ENCODE measurements at places on chromosomes 7 and 10.

- no peak for DNase-seq
These were observed 3.6 kb upstream of the ALOX5 start for GRCh38 chr10:45370202-45370955.

DNA sequence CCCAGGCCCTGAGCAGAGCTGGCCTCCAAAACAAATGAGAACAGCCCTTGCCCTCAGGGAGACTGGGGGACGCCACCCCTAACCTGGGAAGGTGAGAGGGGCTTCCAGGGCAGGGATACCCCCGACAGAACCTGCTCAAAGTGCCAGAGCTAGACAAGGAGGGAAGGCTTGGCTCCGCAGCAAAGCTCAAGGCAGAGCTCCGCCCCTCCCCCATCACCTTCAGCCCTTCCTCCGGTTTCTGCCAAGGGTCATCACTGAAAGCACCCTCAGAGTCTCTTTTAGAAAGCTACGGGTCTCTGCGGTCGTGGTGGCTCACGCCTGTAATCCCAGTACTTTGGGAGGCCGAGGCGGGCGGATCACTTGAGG is 73.4 kb upstream of the CUX1 start:
- no peak for DNase-seq

GRCh38 chr7:112596260-112596659 is 115.5 kb downstream of the LSMEM1 start:
- no peak for DNase-seq

- no peak for DNase-seq
These were observed 50.0 kb downstream of the TRUB1 start for GRCh38 chr10:114987995-114988394.

- DNase-seq = no peak
These were observed 115.9 kb downstream of the MICU1 start for GRCh38 chr10:72509941-72510340.

GRCh38 chr10:84944187-84944586 is 615.8 kb downstream of the CCSER2 start:
- DNase-seq = no peak

GRCh38 chr7:92773808-92774207 is 62.6 kb downstream of the CDK6 start:
- no peak for DNase-seq

DNA sequence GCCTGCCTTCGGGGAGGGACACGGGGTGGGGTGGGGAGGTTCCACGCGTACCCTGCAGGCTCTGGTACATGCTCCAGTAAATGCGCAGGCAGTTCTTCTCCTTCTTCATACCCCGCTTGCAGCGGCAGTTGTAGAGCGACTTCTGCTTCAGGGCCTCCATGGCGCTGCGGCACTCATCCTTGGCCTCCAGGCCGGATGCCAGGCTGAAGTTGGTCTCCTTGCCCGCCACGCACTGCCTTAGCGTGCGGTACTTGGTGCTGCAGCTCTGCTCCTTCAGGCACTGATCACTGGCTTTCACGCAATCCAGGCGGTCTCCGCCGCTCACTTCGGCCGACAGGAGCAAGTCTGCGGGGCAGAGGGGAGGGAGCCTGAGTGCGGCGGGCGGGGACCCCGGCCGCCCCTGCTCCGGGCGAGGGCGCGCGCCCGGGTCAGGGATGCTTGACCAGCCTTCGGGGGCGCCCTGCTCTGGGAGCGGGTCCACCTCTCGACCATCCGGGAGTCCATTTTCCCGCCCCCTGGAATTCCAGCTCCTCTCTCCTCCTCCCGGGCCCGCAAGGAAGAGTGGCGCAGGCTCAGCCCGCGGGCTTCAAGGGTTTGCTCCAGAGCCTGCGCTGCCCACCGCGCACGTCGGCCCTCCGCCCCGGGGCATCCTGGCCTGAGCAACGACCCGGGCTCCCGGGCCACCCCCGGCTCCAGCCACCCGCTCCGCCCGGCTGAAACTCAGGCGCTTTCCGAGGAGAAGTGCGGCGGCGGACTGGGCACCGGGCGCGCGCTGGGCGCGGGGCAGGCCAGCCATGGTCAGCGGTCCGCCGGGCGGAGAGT is 2.0 kb downstream of the GFRA1 start:
- no peak for DNase-seq

- no peak for DNase-seq
These were observed 73.9 kb downstream of the TMEM130 start for GRCh38 chr7:98795741-98796493.

- DNase-seq = no peak
These were observed 570.2 kb upstream of the POM121L12 start for GRCh38 chr7:52465216-52465615.

DNA sequence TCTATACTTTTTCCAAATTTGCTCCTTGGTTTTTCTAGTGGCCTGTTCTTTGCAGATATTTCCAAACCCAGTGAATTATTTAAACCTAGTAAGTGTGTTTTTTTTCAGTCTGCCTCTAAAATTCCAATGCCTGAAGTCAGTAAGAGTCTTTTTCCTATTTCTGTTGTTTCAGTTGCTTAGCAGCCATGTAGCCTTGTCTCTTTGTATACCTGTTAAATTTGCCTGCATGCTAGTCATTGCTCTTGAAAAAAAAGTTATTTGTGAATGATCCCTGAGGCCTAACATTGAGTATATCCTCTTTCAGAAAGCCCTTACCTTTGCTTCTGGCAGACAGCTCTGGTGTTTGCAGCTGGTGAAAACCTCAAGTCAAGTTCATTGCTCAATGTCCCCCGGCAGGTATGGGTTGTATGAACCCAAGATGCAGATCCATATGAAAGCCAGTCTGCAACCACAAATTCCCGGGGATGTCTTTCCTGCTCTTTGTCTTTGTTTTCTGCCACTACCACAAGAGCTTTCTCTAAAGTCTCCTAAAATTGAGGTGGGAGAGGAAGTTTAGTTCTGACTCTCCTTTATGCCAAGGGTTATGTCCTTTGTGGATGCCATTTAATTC is 35.7 kb downstream of the CH25H start:
- no peak for DNase-seq

DNA sequence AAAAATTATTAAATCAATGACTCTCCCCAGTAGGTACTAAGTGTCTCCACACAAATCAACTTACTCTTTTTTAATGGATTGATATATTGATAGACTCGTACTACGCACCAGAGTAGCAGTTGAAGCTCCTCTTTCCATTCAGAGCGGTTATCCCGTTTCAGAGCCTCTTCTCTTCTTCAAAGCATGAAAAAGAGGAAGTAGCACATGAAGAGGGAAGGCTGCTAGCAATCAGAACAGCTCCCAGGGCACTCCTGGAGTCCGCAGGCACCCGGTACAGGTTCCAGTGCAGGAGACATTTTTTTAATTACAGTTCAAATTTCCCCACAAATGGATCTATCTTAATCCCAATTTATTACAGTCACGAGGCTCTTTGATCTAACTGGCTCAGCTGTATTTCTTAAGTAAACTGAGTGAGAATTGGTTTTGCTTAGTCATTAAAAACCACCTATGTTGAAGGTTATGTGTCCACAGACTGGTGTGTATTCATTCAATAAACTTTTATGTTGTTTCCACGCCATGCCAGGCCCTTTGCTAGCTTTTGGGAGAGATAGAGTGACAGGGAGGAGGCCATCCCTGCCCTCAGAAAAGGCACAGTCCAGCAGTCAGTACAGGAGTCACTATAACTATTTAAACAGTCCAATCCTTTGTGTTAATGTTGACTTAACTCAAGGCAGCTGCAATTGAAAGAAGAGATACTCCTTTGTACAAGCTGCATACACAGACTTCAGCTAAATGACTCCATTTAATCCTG is 32.1 kb upstream of the CALN1 start:
- no peak for DNase-seq

Measured in cerebellar nuclear complex (tissue), 1 donor.